Naive thymus-derived CD4-positive, alpha-beta T cell (primary cell): ENCODE measurements at places on chromosomes 4 and X. TPM values are rescaled to one million over a fixed set of nuclear protein-coding genes. Genes with fewer than 3 reads are reported as not detected.

GRCh38 chr4:2360396-2360730 is 58.1 kb downstream of the ZFYVE28 start:
- DNase-seq: no peak

GRCh38 chr4:7892212-7893019 is 47.2 kb downstream of the AFAP1 start:
- no peak for DNase-seq

The MAOA gene
- total RNA-seq: not detected

DNA sequence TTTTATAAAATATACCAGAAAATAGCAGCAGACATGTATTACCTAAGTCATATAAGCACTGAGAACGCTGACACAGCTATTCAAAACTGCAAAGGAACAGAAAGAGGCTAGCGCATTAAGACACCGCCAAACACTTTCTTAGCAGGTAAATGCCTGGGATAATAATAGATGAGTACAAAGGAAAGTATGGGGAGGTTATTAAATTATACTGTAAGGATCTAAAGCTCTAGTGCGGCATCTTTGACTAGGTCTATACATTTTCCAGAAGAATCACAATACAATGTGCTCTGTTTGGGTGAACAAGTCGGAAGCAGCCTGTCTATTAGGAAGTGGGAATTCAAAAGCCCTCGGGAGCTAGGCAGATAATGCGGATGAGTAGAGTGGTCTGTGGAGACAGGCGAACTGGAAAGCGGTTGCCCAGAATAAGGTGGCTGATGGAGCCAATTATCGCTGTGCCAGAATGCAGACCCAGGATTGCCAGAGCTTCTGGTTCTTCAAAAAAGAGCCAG is 443.6 kb upstream of the TENM3 start:
- DNase-seq: no peak

The WDR44 gene
- 12.0 TPM for total RNA-seq

GRCh38 chr4:52057196-52057595 is 6.1 kb downstream of the SPATA18 start:
- no peak for DNase-seq

DNA sequence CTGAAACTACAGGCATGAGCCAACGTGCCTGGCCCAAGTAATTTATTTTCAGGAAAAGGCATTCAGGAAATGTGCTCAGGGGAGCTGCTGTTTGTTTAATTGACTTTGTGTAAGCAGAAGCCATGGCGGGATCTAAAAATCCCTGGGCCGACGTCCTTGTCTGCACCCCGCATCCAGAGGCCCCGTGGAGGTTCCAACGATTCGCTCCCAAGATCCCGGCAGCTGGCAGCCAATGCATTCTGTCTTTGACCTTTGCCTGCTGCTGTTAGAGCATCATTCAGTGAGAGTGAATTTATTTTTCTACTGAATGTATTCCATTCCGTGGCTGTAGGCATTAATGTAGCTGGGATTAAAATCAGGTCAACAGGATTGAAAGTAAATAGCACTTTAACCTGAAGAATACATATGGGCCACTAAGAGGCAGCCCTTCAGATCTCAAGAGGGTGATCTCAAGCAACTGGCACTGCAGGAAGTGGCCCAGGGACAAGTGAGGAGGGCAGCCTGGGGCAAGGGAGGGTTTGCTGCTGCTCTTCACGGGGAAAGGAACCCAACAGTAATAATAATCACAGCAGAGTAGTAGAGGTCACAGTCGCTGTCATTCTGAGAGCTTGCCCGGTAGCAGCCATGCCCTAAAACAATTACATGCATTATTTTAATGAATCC is 75.2 kb downstream of the PSAPL1 start:
- no peak for DNase-seq

DNA sequence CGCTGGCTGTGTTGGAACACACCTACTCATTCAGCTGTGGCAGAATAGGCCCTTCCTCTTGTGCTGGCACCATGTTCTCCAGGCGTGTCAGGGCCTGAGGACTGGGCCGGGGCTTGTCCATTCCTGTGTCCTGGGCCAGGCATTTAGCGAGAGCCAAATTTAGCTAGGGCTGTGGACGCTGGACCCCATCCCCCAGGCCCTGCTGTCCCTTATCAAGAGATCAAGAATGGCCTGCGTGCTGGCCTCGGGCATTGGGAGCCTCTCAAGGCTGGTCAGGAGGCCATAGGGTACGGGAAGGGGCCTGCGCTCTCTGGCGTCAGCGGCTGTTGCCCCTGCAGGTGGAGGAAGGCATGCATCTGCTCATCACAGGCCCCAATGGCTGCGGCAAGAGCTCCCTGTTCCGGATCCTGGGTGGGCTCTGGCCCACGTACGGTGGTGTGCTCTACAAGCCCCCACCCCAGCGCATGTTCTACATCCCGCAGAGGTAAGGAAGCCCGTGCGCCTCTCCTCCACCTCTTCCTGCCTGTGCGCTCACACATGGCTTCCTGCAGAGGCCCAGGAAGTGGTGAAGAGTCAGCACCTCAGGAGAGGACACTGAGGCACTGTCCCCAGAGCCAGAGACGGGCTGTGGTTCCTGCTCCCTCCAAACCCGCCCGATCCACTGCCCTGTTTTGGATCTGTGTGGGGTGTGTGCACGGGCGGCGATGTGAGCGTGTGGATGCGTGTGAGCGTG is 15.3 kb downstream of the ABCD1 start:
- no peak for DNase-seq

- DNase-seq: no peak
Observed at GRCh38 chr4:3483471-3483921, 20.4 kb downstream of the DOK7 start.

The SPANXA1 gene
- not detected for total RNA-seq

GRCh38 chrX:105822138-105823091 is at the start of gene NRK:
NRK (plus strand) TSS chrX:105822539; CDS start chrX:105822846, 307 bp downstream.
- no peak for DNase-seq

The RAB41 gene
- total RNA-seq: not detected

GRCh38 chrX:38970845-38971244 is 169.6 kb downstream of the MID1IP1 start:
- DNase-seq: no peak

DNA sequence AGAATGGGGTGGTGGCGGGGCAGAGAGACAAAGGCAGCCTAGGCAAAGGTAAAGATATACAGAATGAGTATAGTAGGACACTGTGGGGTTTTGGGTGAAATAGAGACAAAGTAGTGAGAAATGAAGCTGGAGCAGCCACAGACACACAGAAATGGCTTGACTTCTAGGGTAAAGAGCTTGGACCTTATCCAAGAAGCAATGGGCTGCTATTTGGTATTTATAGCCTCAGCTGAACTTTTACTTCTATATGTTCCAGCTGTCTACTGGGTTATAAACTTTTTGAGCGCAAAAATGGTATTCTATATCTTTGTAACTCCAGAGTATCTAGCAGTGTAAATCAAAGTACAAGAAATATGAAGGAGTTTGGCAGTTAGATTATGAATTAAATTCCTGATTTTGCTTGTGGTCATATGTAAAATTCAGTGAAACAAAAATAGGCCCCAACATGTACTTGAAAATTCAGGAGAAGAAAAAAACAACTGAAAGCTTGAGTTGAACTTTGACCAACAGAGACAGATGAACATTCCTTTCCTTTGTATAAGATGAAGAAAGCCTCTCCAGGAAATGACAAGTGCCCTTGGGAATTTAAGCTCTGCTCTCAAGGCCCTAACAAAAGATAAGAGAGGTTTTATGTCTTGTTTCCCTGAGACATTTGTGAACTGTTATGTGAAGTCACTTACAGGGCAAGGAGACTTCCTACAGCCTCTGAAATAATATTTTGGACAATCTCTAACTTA is 354.1 kb downstream of the CHIC1 start:
- DNase-seq: no peak

The GPM6B gene
- total RNA-seq: not detected

The SLC25A53 gene
- total RNA-seq: 6.3 and 7.2 TPM in 2 replicates

DNA sequence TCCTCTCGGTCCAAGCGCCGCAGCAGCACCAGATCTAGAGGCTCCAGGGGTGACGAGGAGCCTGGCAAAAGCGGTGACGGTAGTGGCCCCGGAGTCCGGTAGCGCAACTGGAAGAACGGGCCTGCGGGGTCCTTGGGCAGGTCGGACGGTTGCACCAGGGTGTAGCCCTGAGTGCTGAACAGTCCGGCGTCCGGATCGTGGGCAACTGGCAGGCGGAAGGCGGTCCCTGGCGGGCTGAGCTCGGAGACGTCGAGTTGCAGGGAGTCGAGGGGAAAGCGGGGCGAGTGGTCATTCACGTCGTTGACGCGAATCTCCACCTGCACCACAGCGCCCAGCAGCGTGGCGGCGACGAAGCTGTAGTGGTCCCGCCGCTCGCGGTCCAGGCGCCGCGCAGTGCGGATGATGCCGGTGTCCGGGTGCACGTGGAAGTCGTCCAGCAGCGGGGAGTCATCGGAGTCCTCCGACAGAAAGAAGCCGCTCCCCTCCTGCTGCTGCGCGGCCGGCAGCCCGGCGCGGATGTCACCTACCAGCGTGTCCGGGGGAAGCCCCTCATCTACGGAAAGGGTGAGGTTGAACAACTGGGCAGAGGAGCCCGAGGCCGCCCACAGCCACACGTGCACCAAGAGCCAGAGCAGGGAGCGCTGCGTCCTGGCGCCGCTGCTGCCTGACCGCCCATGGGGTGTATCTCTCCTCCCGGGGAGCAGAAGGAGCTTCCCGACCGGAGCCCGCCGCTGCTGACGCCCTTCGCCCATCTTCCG is 837 bp downstream of the DCHS2 start:
- no peak for DNase-seq

The CFAP299 gene
- total RNA-seq: not detected

The CORIN gene
- 0.05 and 0.19 TPM in 2 replicates for total RNA-seq

DNA sequence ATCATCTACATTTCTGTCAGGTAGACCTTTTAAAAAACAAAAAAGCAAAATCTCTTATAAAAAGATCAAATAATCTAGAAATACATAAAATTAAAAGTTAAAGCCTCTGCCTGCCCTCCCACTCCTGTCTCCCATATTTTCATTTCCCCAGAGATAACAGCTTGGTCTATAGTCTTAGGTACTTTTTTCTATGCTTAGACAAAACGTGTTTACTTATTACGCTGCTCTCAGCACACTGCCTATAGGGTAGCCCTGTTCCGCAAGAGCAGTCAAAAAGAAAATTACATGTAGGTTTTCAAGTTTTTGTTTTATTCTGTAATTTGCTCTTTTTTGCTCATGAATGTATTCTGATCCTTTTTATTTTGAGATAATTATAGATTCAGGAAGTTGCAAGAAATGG is 73.3 kb downstream of the TAF1 start:
- no peak for DNase-seq

- no peak for DNase-seq
Observed at GRCh38 chr4:2608291-2608690, 71.8 kb downstream of the FAM193A start.

The RAB9B gene
- 0.51 TPM for total RNA-seq

DNA sequence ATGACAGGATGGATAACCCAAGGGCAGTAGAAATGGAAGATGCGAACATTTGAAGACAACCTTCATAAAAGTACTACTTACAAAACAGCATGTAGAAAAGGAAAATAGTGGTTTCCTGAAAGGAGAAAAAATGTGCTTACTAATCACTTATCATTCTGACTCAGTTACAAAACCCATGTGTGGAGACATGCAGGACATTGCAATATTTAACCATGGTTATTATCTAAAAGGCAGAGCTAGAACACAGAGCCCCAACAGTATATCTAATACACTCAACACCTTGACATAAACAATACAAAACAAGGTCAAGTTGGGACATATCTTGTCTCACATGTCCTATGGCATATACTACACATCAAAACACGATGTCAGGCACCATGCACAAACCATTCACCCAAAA is 55.9 kb downstream of the EIF4E start:
- no peak for DNase-seq

GRCh38 chr4:109302361-109303139 is at the start of gene COL25A1:
COL25A1 (minus strand) TSS chr4:109302658.
- peak; percentile 38 for DNase-seq

The TLR2 gene
- 15.9 TPM for total RNA-seq

- no peak for DNase-seq
Observed at GRCh38 chr4:92254767-92255442, 48.9 kb upstream of the GRID2 start.

- DNase-seq: no peak
Observed at GRCh38 chrX:30170900-30171299, 44.5 kb upstream of the MAGEB2 start.

- DNase-seq: no peak
Observed at GRCh38 chrX:13190051-13190450, 129.8 kb downstream of the ATXN3L start.

The SSX3 gene
- total RNA-seq: not detected
